Left lobe of liver (tissue), 2 donors: ENCODE measurements at places on chromosomes 6 and 20. TPM values are rescaled to one million over a fixed set of nuclear protein-coding genes. Genes with fewer than 3 reads are reported as not detected.

The SNX5 gene
- total RNA-seq = 29.2 TPM

The TBXT gene
- not detected for total RNA-seq

The COL19A1 gene
- 0.10 TPM for total RNA-seq

GRCh38 chr20:63701329-63702035 is 5.0 kb downstream of the TNFRSF6B start:
- no peak for DNase-seq
